ENCODE measurements at places on chromosomes 4 and X.

- DNase-seq, result no peak
These were observed 378.4 kb downstream of the PABPC4L start for GRCh38 chr4:133823177-133823576.

GRCh38 chrX:105744291-105744690 is 78.0 kb upstream of the NRK start:
- DNase-seq, result no peak

DNA sequence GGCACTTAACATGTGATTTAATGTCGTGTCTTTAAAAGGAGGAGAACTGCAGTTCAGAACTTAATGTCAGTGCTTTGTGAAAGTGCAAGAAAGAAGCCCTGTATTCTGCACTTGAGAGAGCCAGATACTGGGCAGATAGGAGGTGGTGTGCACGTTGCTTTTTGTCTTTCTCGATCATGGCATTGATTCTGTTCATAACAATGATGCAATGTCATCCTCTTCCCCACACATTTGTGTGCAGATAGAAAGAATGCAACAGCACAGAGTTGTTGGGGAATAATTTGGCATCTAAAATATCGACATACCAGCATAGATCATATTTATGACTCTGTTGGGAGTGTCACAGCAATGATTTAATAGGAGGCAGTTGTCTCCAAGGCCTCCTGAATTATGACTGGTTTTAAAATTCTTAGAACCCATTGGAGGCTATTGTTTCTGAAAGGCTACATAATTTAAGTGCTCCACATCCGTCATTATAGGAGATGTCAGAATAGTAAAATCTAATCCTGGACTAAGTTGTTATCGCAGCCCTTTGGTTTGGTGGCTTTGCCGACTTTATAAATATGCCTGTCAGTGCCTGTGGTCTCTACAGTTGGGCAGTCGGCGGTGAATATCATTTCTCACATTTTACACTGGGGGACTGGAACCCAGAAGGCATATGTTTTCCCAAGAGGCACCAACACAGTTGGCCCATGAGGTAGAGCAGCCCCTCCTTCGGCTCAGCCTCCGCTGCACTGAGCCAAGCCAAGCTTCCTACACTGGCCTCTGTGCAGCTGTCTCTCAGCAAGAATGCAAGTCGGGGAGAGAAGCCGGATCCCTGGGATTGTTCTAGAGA is 124.9 kb downstream of the PTTG2 start:
- no peak for DNase-seq

DNA sequence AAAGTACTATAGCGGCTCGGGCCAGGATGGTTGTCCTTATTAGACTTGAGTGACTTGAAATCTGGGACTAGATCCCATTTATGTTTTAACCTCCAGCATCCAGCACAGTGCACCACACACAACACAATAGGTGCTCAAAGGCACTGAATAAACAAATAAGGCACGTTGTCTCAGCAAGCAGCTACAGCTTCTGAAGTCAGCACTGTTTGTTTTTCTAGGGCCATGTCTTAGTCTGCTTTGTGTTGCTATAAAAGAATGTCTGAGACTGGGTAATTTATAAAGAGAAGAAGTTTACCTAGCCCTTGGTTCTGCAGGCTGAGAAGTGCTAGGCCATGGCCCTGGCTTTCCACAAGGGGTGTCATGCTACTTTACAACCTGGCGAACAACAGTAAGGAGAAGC is 102.1 kb upstream of the LNX1 start:
- DNase-seq, result no peak

- no peak for DNase-seq
These were observed 26.2 kb downstream of the DLG3 start for GRCh38 chrX:70470850-70471289.

DNA sequence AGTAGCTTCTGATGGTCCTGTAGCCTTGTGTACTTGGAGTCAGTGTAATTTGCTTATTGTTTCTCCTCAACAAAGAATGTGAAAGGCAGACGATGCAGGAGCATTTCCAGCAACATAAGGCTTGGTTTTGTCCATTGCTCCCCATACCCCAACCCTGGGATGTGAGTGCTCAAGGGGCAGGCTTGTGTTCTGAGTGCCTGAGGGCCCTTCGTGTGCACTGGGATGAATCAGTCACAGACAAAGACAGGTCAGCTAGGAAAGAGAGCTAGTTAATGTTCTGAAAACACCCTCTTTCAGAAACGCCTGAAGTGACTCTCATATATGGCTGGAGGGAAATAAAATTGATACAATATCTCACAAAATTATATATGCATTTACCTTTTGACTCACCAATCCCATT is 59.1 kb downstream of the PRPS1 start:
- no peak for DNase-seq

GRCh38 chr4:183200453-183200852 is 101.4 kb downstream of the WWC2 start:
- DNase-seq, result peak; percentile 88

DNA sequence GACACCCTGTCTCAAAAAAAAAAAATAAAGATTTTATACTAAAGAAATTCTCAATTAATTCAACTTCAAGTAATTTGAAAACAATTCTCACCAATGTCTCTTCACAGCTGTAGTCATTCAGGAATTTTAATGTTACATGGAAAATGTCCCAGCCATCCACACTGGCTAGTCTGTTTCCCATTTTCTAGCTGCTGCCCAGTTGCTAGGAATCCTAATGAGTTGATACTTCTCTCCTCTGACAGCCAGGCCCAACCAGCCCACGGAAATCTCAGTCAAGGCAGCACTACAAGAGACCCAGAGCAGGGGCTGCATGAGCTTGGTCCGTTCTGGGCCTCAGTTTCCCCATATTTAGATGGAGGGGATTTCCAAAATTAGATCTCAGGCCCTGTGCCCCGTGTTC is 59.1 kb downstream of the CASP3 start:
- DNase-seq, result no peak

DNA sequence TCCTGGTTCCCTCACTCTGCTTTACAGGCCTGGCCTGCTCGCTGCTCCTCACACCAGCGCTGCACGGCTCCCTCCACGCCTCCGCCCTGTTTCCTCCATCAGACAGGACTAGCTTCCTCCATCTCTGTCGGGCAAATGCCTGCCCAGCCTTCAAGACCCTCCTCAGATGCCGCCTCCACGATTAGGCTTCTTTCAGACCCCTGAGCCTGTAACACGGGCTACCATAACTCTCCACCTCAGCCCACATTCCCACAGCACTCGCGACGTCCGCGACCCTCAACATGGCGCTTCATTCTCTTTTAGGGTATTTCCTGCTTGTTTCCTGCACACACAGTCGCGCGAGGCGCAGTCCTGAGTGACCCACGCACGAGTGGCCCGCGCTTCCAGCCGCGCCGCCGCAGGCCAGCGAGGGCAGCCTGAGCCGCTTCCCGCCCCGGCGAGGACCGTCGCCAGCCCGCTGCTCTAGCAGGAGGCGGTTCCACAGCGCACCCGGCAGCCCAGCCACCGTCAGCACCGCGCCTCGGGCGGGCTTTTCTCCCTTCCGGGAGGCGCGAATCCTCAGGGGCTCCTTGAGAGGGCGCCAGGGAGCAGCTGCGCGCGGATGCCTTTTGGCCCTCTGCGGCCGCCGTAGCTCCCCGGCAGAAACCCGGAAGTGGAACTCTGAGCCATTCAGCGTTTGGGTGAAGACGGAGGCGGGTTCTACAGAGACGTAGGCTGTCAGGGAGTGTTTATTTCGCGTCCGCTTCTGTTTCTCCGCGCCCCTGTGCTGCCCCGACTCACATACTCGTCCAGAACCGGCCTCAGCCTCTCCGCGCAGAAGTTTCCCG is at the start of gene FRG1:
Gene FRG1 (plus strand): TSS at position 695 of the 827 bp plus-strand sequence. CDS start 138 bp downstream, outside the sequence.
- DNase-seq, result peak; percentile 94

GRCh38 chr4:118326585-118326984 is 26.2 kb downstream of the PRSS12 start:
- no peak for DNase-seq

DNA sequence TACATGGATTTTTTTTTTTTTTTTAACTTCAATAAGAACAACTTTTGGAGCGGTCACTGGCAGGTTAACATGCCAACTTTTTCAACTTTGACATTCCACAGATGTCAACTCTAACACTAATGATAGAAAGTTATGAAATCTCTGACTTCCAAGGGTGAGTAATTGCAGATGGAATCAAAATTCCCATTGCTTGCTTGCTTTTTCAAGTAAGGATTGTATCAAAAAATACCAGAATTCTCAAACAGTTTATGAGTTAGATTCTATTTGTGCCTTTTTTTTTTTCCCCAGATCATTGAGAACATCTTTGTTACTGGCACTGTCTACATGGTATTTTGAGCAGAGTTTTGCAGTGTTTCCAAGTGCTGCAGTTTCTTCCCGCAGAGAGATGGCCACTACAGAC is 50.3 kb upstream of the OTUD4 start:
- no peak for DNase-seq

- DNase-seq, result no peak
These were observed 10.3 kb downstream of the NOCT start for GRCh38 chr4:139025841-139026240.

DNA sequence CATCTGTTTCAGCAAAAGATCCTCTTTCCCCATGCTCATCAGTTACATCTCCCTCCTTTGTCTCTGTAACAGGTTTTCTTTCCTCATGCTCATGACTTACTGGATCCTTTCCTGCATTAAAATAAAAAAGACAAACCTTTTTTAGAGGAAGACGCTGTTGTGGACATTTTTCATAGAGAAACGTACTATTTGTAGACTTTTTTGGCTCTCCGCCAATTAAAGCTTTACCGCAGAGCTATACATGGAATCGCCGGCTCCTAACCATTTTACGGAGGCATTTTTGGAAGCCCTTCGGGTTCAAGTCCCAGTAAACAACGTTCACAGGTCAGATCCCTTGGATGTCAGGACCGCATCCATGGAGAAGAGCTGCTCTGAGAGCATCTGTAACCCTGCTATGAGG is 1.3 kb downstream of the FAM9C start:
- no peak for DNase-seq

DNA sequence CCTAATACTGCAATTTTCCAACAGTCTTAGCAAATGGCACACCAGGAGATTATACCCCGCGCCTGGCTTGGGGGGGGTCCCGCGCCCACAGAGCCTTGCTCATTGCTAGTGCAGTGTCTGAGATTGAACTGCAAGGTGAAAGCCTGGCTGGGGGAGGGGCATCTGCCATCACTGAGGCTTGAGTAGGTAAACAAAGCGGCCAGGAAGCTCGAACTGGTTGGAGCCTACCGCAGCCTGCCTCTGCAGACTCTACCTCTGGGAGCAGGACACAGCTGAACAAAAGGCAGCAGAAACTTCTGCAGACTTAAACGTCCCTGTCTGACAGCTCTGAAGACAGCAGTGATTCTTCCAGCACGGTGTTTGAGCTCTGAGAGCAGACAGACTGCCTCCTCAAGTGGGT is 172.8 kb upstream of the NAP1L5 start:
- DNase-seq, result no peak

DNA sequence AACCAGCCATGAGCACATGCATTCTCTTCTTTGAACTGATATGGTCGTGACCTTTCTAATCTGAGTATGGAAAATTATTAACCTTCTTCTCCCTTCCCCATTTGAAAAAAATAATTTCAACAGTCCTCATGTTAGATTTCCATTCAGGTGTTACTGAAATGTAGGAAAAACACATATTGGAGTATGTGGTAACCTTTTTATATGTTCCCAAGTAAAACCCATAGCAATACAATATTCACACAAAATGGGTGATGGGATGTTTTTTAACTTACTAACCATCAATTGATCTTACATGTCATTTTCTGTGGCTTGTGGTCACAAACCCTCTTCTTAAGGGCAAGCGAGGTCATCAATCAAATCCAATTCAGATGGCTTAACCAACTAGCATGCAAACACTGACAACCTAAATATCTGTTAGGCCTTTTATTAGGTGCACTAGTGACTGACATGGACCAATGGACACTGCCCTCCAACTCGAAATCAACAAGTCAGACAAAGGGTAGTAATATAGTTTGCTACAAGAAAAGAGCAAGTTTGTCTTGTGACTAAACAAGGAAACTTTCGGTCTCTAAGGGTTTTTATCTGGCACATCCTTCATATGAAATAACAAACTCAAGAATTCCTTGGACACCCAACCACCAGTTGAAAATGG is 74.3 kb downstream of the CAMK2D start:
- DNase-seq, result no peak

All from HT1080 (cell line).